Activated CD4-positive, CD25-positive, alpha-beta regulatory T cell treated with anti-CD3 and anti-CD28 coated beads, Interleukin-2, amount 50 U/mL, for 24 hours (primary cell): ENCODE measurements at places on chromosomes 12 and 14.
A peak's percentile ranks its signal among the peaks of the same experiment; 100 is the strongest.

DNA sequence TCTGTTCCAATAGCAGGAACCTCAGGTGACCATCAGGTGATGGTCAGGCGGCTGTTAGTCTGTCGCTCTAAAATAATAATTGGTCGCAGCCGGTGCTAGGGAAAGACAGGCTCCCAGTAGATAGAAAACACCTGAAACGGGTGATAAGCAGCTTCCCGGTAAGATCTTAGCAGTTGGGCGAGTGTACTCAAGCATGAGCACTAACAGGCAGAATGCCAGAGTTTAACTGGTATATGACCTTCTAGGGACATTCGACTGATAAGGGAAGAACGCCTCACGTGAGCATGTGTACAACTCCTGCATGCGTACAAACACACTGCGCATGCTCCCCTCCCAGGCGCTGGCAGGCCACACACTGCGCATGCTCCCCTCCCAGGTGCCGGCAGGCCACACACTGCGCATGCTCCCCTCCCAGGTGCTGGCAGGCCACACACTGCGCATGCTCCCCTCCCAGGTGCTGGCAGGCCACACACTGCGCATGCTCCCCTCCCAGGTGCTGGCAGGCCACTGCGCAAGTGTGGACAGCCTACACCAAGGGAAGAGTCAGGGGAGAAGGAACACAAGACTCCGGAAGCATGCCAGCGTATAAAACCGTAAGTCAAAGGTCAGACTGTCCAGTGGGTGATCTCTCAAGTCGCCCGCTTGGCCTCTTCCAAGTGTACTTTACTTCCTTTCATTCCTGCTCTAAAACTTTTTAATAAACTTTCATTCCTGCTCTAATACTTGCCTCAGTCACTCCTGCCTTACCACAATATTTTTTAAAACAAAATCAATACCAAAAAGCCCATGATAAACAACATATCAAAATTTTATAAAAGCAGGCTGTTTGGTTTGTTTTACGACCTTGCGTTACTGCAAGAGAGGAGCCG lies 24.5 kb downstream of the GPRC5D start:
- ATAC-seq, result peak; percentile 59

GRCh38 chr14:104715416-104715815 lies 8.6 kb upstream of the ADSS1 start:
- ATAC-seq, result no peak

GRCh38 chr14:69643430-69644200 lies 32.2 kb downstream of the SUSD6 start:
- ATAC-seq, result peak; percentile 96

- ATAC-seq, result no peak
Measured at GRCh38 chr12:62692884-62693283, 226.3 kb downstream of the MON2 start.

DNA sequence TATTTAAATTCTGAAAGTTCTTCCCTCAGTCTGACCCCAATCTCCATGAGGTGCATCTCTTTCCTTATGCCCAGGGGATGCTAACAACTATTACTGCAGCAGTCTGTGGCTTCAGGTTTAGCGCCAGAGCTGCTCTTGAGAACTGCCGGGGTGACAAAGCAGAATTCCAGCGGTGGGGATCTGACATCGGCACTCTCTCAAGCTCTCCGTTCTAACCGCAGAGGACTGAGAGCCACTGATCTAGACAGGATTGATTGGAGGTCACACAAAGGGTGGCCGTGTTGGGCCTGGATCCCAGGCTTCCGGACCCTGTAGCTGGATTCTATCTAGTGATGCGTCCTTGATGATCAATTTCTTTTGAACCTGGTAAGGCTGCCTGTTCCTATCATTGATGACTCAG lies 155.6 kb upstream of the TMEM132C start:
- ATAC-seq, result no peak

- ATAC-seq, result no peak
Measured at GRCh38 chr12:25875661-25876060, 82.8 kb upstream of the RASSF8 start.

DNA sequence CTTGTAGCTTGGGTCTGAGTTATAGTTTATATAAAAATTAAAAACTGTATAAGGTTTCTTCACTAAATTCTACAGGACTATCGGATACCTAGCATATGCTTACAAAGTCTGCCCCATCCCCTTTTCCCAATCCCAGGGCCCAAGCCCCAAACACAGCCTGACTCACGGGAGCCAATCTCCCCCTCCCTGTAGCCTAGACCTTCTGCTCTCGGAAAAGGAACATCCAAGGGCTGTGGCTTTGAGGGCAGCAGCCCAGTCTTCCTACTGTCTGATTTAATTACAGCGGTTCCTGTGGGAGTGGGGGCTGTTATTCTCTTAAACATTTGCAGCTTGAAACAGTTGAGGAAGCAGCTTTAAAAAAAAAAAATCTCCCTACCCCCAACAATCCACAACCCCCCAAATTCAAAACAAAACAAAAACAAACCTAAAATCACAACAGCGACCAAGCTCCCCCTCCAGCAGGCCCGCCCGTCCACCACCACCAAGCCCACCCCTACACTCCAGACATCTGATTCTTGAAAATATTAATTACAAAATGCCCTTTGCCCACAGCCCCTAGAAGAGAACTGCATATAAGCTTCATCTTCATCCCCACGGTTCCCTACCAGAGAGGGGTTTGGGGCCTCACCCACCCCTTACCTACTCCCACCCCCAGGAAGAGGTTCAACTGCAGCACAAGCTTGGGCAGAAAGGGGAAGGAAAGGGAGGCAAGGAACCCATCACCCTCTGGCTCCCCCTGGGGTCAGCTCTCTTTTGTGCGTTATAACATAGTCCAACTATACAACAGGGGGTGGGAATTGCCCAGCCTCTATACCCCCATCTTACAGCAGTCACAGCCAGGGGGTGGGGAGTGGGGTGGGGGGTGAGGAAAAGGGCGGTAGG lies 1.1 kb upstream of the PRKAG1 start:
- no peak for ATAC-seq

DNA sequence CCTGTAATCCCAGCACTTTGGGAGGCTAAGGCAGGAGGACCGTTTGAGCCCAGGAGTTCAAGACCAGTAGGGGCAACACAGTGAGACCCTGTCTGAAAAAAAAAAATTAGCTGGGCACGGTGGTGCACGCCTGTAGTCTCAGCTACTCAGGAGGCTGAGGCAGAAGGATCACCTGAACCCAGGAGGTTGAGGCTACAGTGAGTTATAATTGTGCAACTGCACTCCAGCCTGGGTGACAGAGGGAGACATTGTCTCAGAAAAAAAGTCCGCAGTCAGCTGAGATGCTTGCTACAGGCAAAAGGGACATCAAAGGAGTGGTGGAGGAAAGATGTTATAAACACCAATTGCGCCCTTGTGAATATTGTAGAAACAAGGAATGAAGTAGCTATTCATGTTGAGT lies 77.8 kb downstream of the NDUFA12 start:
- no peak for ATAC-seq

DNA sequence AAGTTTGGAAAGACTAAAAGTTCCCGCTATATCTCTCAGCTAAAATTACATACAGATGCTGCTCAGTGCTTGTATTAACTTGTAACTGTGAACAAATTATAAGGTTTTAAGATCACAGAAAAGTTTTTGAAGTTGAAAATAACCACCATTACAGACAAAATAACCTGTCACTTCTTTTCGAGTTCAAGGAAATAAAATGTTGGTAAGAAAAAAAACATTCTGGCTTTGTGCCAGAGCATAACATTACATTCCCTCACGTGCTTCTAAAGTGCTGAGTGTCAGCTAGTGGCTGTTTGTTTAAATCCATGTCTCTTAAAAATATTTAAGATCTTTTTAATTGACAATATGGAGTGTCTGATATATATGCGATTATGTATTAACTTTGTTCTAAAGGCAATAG lies 27.2 kb upstream of the ADAMTS20 start:
- ATAC-seq, result no peak
